ENCODE measurements at places on chromosomes 3 and 15.

GRCh38 chr15:66565741-66566144 lies at the start of gene LCTL:
Gene LCTL, minus strand, starts transcription at chr15:66565998. Its CDS starts 633 bp downstream, at chr15:66565365.
- no peak for DNase-seq

- no peak for DNase-seq
Measured at GRCh38 chr3:122377975-122378374, 5.1 kb downstream of the MIX23 start.

- no peak for DNase-seq
Measured at GRCh38 chr3:138849222-138849940, 14.7 kb upstream of the PIK3CB start.

- peak; percentile 89 for DNase-seq
Measured at GRCh38 chr3:168165390-168166269, 69.9 kb upstream of the GOLIM4 start.

GRCh38 chr15:98905963-98906711 lies 101.5 kb downstream of the PGPEP1L start:
- no peak for DNase-seq

GRCh38 chr3:189937302-189938127 lies 183.2 kb downstream of the P3H2 start:
- DNase-seq: no peak

DNA sequence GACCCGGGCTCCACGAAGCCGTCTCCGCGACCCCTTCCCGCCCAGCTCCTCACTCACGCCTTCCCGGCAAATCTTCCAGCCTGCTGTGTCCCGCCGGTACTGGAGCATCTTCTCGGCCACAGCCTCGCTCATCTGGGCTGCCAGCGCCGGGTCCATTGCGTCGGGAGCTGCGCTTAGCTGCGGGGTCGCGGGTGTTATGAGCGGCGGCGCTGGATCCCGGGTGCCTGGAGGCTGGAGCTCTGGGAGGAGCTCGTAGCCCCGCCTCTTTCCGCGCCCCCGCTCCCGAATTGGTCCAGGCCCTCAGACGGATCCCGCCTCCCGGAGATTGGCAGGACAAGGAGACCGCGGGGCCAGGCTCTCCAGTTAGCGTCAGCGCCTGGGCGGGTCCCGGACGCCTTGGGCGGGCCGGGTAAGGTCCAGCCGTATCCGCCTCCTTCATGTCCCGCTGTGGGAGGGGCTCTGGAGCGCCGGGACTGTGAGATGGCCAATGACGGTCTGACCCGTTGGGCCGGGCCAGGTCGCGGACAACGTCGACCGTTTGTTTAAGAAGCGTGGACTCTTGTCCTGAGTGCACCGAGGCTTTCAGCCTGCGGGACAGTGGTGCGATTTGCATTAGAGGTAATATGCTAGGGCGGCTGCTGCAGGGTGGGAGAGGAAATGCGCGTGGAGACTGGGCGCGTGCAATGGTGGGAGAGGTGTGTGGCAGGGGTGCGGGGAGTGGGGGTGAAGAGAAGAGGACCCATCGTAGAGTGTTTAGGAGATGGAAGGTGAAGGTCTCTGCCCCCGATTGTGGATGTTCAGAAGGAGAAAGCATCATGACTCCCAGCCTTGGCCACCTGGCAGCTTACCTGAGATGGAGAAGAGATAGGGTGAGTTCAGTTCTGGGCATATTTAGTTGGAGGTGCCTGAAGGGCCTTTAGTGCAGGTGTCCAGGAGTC lies at the start of gene STARD5:
Gene STARD5 (minus strand): TSS at position 198 of the 938 bp plus-strand sequence. CDS start 42 bp downstream, at position 156.
- peak; percentile 97 for DNase-seq

DNA sequence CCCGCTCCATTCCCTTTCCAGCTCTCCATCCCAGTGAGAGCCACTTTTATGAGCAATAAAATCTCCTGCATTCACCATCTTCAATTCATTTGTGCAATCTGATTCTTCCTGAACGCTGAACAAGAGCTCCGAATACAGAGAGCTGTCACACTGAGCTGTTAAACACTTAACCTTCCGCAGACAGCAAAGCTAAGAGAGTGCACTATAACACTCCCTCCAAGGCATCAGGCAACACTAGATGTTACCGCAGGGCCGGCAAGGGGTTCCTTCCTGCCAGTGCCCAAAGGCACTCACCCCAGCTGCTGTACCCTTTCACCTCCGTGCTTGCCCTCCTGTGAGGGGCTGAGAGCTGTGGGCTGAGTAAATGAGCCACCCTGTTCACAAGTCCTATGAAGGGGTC lies 85.6 kb downstream of the BCHE start:
- DNase-seq: no peak

DNA sequence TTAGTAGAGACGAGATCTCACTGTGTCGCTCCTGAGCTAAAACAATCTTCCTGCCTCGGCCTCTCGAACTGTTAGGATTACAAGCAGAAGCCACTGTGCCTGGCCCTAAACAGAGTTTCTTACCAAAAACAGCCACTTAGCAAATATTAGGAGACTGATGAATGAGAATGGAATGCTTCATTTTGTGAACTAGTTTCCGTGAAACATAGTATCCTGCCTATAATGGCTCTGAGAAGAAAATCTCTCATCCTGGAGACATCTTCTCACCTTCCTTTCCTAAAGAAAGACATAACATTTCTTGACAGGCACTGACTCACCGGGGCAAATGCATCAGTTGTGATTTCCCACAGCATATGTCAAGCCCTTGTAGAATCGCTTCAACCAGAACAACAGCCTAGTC lies 44.9 kb downstream of the GJD2 start:
- DNase-seq: no peak

All from erythroblast (primary cell).